ENCODE measurements at places on chromosomes 1 and 21. TPM values are rescaled to one million over a fixed set of nuclear protein-coding genes. Genes with fewer than 3 reads are reported as not detected.

- DNase-seq, result no peak
Observed at GRCh38 chr21:38202811-38203210, 54.0 kb upstream of the KCNJ15 start.

GRCh38 chr1:229339086-229339485, 3.8 kb downstream of the CCSAP start:
- DNase-seq, result no peak

GRCh38 chr21:19048098-19048672, 644.6 kb upstream of the TMPRSS15 start:
- DNase-seq, result no peak

DNA sequence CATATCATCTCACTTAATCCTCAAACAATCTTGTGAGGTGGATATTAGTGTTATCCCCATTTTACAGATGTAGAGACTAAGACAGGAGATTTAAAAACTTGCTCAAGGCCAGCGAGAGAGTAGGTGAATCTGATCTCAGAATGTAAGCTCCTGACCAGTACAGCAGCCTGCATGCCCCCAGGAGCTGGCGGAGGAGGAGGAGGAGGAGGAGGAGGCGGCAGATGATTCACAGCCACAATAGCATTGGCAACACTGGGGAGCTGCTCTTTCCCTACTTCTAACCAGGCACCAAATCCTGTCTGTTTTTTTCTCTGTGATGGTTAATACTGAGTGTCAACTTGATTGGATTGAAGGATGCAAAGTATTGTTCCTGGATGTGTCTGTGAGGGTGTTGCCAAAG, 243.2 kb downstream of the ATG4C start:
- no peak for DNase-seq

DNA sequence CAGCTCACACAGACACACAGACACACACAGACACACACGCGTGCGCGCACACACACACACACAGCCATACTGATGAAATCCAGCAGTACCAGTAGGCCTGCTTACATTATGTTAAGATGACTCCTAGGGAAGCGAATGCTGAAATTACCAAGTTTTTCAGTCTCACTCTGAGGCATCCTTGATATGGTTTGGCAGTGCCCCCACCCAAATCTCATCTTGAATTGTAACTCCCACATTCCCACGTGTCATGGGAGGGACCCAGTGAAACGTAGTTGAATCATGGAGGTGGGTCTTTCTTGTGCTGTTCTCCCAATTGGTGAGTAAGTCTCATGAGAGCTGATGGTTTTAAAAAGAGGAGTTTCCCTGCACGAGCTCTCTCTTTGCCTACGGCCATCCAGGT, 64.1 kb downstream of the TIAM1 start:
- no peak for DNase-seq

DNA sequence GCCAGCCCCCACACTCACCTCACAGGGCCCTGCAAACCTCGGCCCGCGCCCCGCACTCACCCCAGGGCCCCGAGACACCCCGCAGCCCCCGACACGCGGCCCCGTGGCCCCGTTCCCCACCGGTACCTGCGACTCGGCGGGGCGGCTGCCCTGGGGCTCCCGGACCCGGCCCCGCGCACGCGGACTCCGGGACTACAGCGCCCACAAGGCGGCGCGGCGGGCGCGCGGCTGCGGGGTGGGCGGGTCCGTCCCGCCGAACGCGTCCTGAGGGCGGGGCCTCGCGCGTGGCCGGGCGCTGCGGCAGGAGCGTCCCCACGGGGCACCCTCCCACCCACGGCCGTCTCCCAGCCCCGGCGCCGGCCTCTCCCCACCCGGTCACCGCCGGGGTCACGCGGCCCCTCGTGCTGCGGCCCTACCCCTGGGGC, at the start of gene SLC19A1:
Gene SLC19A1 (minus strand): TSS at position 199 of the 425 bp plus-strand sequence. CDS start 4,481 bp downstream, outside the sequence.
- DNase-seq, result peak; percentile 91

DNA sequence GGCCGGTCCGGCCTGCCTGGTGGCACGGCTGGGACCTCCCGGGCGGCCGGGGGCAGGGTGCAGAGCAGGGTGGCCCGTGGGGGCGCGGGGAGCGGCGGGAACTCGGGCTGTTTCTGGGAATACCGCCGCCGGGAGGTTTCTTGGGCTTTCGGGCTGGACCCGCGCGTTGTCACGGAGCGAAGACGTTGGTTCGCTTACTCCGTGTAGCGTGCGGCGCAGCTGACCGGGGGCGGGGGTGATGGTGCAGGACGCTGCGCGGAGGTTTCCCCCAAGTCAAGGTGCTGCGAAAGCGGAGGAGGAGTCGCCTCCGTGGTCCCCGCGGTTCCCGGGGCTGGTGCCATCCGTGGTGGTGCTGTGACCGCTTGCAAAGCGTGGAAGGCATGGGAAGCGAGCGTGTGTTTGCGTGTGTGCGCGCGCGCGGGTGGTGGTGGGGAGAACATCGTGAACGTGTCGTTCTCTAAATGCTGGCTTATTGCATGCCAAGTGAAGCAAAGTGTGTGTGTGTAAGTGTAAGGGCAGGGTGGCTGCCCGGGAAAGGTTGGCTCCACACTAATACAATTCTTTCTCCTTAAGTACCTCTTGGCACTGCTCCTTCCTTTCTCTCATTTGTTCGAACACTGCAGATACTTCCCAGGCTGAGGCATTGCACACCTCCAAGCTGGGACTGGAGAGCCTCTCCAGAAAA, 1.1 kb downstream of the RYR2 start:
- DNase-seq, result peak; percentile 31

DNA sequence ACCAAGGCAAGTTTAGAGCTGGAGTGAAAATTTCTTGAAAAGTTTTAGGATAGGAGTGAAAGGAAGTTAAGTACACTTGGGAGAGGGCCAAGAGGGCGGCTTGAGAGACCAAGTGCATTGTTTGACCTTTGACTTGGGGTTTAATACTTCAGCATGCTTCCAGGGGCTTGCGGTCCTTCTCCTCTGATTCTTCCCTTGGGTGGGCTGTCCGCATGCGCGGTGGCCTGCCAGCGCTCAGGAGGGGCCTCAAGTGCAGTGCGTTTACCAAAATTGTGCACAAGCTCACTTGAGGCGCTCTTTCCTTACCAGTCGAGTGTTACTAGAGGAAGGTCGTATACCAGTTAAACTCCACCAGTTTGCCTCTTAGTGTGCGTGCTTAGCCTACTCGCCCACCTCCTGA, 91.3 kb upstream of the LYST start:
- no peak for DNase-seq

GRCh38 chr1:103514920-103515503, 10.5 kb upstream of the RNPC3 start:
- no peak for DNase-seq

DNA sequence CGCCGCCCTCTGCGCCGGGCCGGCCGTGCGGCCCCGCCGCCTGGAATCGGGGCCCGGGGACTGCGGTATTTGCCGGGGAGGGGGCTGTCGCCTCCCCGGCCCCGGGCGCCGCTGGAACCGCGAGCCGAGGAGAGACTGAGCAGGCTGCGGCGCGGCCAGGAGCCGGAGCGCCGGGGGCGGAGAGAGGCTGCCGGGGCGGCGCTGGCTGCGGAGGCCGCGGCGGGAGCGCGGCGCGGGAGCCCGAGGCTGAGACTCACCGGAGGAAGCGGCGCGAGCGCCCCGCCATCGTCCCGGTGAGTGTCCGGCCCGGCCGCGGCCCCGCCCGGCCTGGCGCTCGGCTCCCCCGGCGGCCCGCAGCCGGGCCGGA, 746 bp downstream of the DYRK1A start:
- DNase-seq, result no peak

DNA sequence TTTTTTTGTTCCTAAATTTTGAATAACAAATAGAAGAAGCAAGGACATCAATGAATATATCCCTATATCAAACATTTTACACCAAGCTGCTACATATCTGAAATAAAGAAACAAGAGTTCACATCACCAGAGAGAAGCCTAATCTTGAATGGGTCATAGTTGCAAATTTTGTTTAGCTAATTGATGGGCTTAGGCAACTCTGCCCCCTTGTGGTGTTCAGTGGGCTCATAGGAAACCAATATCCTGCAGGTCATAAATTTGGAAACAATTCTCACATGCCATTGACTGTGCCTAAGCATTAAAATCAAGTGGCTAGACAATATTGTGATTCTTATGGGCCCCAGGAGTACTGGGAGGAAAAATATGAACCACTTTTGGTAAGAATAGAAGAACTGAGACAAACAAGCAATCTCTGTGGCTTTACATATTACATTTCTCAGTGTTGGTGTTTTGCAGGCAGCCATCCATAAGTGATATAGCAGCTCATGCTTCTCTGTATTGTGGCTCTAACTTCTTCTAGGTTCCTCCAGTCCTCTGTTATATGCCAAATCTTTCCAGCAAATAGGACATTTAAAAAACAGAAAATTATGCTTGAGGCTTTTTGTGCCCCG, 1262.8 kb upstream of the PRMT6 start:
- DNase-seq, result no peak

DNA sequence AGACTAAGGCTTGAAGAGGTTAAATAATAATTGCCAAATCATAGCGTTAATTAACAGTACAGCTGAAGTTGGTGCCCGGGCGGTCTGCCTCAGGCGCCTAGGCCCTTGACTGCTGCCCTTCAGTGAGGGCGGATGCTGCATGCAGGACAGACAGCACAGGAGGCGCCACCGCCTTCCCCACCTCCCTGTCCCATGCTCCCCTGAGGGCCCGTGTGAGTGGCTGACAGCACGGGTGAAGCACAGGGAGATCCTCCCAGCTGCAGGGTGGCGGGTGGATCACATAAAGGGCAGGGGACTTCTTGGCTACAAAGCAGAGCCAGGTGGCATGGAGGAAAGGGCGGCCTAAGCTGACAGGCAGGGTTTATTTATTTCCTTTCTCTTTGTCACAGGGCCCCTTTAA, 49.1 kb downstream of the DDX20 start:
- DNase-seq, result no peak

DNA sequence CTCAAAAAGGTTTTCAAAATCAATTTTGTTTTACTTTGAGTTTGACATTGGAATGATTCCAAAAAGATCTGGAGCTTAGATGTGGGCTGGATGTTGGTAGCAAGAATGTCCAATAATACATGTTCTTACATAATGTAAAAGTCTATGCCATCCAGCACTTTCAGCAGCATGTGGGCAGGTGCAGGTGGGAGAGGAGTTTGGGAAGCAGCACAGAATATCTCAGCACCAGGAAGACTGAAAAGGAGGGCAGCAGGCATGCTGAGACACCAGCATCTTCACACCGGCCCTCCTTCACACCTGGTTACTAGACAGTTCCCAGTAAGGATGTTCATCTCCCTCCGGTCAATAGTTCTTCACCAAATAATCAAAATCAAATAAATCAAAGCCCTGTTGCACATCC, 166.6 kb downstream of the ZBTB18 start:
- DNase-seq, result no peak

DNA sequence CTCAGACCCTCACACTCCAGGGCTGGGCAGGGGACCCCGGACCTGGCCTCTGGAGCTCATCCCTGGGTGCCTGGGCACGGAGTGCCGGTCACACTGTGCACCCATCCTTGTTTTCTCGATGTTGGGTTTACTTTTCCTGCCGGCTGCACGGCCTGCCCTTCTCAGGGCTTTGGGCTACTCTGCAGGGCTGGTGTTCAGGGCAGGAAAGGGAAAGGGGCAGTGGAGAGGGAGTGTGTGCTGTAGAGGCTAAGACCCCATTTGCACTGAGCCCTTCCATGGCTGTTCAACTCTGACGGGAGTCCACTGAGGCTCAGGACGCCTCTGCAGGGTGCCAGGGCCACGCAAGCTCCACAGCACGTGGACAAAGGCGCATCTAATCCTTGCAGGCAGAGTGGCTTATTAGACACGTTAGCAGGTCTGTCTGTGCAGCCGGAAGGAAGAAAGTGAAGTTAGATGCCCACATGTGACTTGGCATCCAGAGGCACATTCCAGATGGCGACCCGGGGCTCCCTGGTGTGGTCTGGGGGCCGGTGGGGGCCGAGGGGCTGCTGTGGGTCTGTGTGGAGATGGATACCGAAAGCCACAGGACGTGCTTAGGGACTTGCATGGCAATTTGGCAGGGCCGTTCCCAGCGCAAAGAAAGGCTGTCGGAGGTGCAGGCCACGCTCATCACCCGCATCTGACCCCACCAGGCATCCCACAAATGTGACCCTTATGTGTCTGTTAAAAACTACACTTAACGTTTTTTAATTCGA, 33.6 kb downstream of the COL18A1 start:
- DNase-seq, result no peak

DNA sequence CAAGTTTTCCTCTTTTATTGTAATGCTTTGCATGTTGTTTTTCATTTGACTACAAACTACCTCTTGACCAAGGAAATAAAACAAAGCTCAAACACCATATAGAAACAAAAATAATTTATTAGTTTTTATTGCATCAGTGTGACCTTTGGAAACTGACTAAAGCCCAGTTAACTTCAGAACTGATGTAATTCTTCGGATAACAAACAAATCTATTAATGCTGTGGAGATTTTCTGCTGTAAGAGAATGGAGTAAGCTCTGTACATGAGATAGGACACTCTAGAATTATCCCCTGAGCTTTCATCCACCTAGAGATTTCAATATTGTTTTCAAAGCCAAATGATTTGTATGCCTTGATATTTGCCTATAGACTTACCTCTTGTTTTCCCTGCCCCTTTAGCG, 154.0 kb upstream of the KCNK2 start:
- no peak for DNase-seq

Gene MROH9
- not detected for total RNA-seq

Gene KCNJ9
- total RNA-seq, result not detected

Gene NBPF12
- total RNA-seq, result 25.1 TPM

Gene NUDT4B
- total RNA-seq, result not detected

Gene VCAM1
- 0.51 TPM for total RNA-seq

Gene SLC44A3
- 1.5 TPM for total RNA-seq

Gene IFT25
- total RNA-seq, result 76.7 TPM

Gene OR4F29
- not detected for total RNA-seq

Gene LCE6A
- total RNA-seq, result not detected

Gene GUCA2A
- total RNA-seq, result not detected

Gene C1orf122
- 18.0 TPM for total RNA-seq

Data from activated naive CD8-positive, alpha-beta T cell treated with anti-CD3 and anti-CD28 coated beads, Interleukin-2, amount 10 ng/mL, durations not matched to agents 7 days and 5 days (primary cell).